ENCODE measurements at places on chromosomes 11 and 22.
A peak's percentile ranks its signal among the peaks of the same experiment; 100 is the strongest.

GRCh38 chr11:4926608-4927007 is 2.5 kb upstream of the OR51G1 start:
- H3K4me3 ChIP-seq, result no peak overlapping the region
- no peaks in the 10 kb centered on the region for H3K4me1 ChIP-seq
- H3K27ac ChIP-seq, result no peak overlapping the region
- H3K27me3 ChIP-seq, result no peaks in the 10 kb centered on the region
- no peak for DNase-seq

GRCh38 chr11:95968585-95968984 is 44.7 kb upstream of the MTMR2 start:
- H3K27ac ChIP-seq, result no peak overlapping the region
- no peaks in the 10 kb centered on the region for H3K27me3 ChIP-seq
- no peak overlapping the region for H3K4me3 ChIP-seq
- H3K36me3 ChIP-seq, result no peaks in the 10 kb centered on the region
- no peaks in the 10 kb centered on the region for H3K4me1 ChIP-seq
- peak; percentile 13 for DNase-seq

GRCh38 chr11:8998017-8998416 is 5.8 kb downstream of the NRIP3 start:
- no peak overlapping the region for H3K27ac ChIP-seq
- no peaks in the 10 kb centered on the region for H3K27me3 ChIP-seq
- DNase-seq, result no peak
- H3K4me1 ChIP-seq, result peaks cover 15% of the 10 kb centered on the region
- no peak overlapping the region for H3K4me3 ChIP-seq

GRCh38 chr11:72036687-72037086 is 38.0 kb downstream of the IL18BP start:
- no peak overlapping the region for H3K4me3 ChIP-seq
- no peak overlapping the region for H3K27ac ChIP-seq
- DNase-seq, result no peak

DNA sequence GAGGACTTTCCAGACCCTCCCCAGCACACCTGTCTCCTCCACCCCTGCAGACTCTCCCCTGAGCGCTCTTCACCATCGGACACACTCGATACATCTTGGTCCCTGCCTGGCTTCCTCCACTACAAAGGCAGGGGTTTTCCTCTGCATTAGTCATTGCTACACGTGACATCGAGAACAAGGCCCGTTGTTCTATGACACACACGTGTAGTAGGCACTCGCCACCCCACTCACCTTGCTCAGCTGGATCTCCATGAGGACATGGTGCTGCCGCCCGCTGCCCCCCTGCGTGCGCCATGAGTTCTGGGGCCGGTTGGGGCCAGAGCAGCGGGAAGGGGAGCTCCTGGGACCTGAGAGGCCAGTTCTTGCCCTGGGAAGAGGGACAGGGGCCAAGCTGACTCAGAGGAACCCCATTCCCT is 16.7 kb downstream of the ATG2A start:
- no peaks in the 10 kb centered on the region for H3K27me3 ChIP-seq
- H3K27ac ChIP-seq, result no peak overlapping the region
- no peaks in the 10 kb centered on the region for H3K36me3 ChIP-seq
- DNase-seq, result no peak

DNA sequence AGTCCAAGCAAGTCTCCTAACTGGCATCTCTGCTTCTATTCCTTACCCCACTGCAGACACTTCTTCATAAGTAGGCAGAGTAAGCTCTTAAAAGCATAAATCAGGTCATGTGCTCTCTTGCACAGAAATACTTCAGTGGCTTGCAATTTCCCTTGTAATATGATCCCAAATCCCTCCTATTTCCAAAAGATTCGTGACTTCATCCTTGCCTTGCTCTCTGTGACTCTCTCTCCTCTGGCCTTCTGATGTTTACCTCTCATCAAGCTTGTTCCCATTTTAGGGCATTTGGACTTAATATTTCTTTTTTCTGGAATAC is 37.4 kb upstream of the NCR3LG1 start:
- no peak overlapping the region for H3K4me3 ChIP-seq
- DNase-seq, result peak; percentile 49
- peaks cover 8% of the 10 kb centered on the region for H3K4me1 ChIP-seq
- H3K27ac ChIP-seq, result peak overlapping the region; percentile 3

Measured in endothelial cell of umbilical vein (primary cell).